ENCODE measurements at places on chromosomes 5 and 9. TPM values are rescaled to one million over a fixed set of nuclear protein-coding genes. Genes with fewer than 3 reads are reported as not detected.

The WDR38 gene
- 0.12 TPM for total RNA-seq

The GRAMD2B gene
- 26.0 TPM for total RNA-seq

The MZB1 gene
- not detected for total RNA-seq

DNA sequence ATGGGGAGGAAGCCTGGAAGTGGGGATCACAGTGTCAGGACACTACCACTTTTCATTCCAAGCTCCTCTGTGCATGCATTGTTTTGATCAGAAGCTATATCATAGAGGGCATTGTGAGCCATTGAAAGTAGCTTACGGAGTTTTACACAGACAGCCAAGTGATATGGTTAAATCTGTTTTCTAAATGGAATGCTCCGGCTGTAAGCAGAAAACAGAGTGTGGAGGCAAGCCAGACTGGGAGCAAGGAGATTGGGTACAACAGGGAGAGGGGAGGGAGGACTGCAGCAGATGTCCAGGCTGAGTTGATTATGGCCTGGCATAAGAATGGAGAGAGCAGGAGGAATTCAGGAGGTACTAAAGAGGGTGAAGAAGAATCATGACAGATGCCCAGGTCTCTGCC lies 15.5 kb upstream of the SOWAHA start:
- no peak for DNase-seq

DNA sequence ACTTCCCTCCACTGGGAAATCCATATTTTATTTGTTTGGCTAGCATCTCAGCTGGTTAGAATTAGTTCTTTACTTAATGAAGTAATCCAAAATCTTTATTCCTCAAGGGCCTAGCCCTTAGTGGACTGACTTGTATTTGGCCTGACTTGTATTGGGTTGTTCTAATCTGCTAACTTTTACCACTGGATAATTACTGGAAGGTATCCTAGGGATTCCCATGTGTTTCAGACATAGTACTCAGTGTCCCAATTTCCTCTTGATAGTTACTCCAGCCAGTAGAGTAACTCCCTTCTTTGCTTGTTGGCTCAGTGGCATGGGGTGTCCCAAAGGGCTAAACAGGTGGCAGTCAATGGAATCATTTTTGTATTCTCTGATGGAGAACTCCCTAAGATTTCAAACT lies 156.0 kb downstream of the DCP2 start:
- DNase-seq: no peak

DNA sequence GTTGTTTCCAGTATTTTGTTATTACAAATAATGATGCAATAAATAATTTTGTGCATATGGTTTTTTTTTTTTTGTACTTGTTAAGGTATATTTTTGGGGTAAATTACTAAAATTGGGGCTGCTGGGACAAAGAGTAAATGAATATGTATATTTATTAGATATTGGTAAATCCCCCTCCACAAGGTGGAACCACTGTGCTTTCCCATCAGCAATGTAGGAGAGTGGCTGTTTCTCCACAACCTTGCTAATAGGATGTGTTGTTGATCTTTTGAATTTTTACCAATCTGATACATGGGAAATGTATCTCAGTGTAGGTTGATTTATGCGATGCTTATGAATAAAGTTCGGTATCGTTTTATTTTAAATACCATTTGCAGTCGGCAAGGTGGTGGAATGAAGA lies 118.1 kb downstream of the TRPM3 start:
- no peak for DNase-seq

DNA sequence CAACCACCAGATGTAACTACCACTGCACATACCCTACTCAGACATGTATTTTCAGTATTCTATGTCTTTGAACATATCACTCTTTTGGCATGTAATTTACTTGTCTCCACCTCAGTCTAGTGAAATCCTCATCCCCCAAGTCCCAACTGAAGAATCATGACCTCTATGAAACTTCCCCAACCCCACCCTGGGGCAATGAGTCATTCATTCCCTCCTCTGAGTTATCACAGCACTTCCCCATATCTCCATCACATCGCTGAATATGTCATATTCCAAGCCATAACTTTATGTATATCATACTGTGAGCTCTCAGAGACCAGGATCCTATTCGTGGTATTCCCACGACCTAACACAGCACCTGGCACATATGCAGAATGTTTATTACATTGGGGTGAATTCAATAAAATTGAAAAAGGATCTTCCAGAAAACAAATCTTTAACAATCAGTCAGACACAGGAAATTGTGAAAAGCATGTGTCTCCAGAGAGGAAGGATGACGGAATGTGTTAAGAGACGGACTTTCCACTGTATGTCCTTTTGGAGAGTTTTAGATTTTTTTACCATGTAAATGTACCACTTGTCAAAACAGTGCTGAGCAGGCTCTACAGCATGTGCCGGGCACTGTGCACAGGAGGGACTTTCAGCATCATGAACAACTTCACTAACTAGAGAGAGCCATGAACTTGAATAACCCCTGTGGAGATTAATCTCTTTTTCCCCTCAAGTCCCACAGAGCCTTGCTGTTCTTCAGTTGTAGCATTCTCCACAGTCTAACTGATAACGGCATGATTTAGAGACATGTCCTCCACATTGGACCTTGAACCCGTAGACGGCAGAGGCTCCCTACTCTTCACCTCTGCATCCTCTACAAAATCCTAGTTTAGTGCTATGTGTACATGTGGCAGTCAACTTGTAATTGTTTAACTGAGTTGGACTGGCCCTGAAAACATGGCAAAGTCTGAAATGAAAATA lies 213.5 kb downstream of the GLIS3 start:
- peak; percentile 50 for DNase-seq

All from RPMI7951 (cell line).